Kidney tubule cell (primary cell): ENCODE measurements at places on chromosomes 5 and 9.
A peak's percentile ranks its signal among the peaks of the same experiment; 100 is the strongest.

GRCh38 chr9:116387934-116388698 is 234.5 kb downstream of the PAPPA start:
- DNase-seq, result peak; percentile 99

DNA sequence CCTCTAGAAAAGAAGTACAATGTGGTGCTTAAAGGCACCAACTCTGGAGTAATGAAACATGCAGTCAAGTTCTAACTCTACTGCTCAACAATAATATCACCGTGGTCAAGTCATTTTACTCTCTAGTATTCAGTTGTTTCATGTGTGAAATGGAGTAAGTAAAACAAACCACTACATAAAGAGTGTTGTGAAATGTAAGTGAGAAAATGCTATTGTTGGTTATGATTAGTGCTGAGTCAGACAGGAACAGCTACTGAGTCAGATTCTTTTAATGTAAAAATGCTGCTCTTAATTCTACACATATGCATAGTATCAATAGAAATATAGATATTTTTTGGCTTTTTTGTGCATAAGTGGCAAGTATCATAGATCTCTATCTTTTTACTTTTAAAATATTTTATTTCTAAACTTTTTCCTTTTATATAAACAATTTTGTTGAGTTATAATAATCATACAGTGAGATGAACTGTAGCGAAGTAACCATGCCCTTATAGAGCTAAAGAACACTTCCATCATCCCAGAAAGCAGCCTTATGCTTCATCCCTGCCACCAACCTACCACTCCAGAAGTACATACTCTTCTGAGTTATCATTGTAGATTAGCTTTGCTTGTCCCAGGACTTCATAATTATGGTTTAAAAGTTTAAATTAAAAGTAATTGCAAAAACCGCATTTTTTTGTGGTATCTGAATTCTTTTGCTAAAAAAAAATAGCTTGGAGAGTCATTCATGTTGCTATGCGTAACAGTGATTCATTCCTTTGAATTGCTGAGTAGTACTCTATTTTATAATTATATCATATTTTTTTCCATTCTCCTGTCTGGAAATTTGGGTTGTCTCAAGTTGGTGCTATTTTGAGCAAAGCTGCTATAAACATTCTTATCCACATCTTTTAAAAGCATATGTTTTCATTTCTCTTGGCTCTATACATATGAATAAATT is 548.2 kb upstream of the CLINT1 start:
- peak; percentile 63 for DNase-seq

GRCh38 chr9:1102642-1102970 is 52.4 kb downstream of the DMRT2 start:
- DNase-seq, result no peak

DNA sequence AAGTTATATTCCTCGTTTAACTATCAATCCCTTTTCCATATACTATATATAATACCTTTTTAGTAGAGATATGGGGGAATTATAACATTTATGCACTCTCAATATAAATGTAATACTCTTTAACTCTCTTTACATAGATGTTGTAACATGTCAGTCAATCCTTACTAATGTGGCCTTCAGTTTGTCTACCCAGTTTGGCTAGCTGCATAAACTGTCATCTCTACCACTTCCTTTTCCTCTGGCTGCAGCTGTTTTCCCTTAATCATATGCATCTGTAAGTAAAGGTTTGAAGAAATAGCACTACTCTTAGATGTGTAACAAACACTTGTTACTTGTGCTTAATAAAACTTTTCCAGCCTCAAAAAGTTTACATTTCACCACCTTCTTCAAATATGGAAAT is 13.4 kb downstream of the ABHD17B start:
- DNase-seq, result no peak

GRCh38 chr9:87378676-87379075 is 119.0 kb upstream of the DAPK1 start:
- DNase-seq, result no peak

DNA sequence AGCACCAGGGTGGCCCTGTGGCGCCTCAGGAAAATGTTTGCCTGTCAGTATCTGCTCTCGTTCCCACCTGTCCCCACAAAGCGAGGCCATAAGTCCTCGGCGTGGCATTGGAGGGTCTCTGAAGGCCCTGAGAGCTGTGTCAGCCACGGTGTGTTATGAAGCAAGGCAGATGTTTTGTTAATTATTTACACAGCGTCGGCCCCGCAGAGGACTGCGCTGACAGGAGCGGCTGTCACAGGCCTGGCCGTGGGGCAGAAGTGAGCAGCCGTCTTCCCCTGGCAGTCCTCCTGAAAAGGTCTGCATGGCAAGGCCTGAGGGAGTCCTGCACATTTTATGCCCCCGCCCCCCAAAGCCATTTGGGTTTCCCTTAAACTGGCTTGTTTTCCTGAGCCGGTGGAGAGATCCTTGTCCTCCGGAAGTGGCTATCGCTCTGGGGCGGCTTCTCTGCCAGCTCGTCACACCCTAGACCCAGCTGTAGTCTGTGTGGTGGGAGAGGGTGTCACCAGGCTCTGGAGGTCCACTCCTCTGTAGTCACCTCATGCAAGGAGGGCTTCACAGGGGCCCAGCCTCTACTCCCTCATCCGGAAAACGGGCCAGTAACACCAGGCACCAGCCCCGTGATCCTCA is 6.2 kb downstream of the NEK6 start:
- DNase-seq, result peak; percentile 65

- DNase-seq, result no peak
Measured at GRCh38 chr5:1842004-1842819, 40.5 kb downstream of the IRX4 start.

- DNase-seq, result peak; percentile 68
Measured at GRCh38 chr5:155530046-155530445, 516.5 kb downstream of the KIF4B start.

GRCh38 chr9:133366435-133366834 is 9.4 kb downstream of the SURF4 start:
- no peak for DNase-seq

- no peak for DNase-seq
Measured at GRCh38 chr5:158305861-158306260, 446.9 kb upstream of the CLINT1 start.

DNA sequence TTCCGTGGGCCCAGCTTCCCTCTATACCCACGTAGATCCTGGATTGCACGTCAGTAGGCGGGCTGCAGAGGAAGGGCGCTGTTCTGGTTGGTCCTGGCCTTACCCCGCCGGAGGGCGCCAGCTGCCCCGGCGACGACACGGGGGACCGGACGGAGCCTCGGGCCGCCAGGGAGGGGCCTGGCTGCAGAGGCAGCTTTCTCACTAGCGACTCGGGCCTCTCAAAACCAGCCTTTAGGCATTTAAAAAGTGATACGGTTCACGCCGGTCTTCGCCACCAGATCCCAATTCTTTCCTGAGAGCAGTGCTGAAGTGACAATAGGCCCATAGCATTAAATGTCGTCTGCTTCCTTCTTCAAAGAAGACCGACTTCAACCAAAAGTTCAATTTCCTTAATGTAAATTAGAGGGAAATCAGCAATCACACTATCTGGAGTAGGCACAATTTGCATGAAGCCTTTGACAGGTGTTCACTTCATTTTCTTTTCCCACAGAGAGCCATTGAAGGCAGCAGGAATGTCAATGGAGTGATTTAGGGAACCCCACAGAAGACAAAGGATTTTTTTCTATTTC is 17.6 kb upstream of the UBE2D2 start:
- DNase-seq, result no peak

DNA sequence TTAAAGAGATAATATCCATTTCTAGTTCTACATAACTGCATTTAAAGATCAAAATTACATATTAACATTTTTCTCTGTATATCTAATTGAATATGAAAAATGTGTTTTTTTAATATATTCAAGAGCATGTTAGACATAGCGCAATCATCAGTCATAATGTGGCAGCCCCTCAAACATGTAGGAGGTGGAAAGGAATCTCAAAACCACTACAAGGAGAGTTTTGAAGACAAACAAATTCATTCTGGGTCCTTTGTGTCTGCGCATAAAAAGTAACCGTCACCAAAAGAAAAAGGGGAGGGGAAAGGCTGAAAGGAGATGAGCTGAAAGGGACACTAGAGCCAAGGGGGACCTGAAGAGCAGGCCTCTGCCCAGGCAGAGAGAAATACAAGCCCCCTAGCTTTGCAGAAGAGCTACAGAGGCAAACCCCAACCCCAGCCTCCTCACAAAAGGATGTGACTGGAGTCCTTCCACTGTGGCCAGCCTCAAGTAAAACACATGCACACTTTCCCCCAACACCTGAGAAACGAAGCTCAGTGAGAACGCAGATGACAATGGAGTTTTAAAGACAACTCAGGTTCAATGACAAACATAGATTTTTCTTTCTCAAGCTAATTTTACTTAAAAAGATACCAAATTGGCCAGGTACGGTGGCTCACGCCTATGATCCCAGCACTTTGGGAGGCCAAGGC is 62.0 kb downstream of the MAPKAP1 start:
- DNase-seq, result no peak
